ENCODE measurements at places on chromosomes 7 and 10. TPM values are rescaled to one million over a fixed set of nuclear protein-coding genes. Genes with fewer than 3 reads are reported as not detected.

DNA sequence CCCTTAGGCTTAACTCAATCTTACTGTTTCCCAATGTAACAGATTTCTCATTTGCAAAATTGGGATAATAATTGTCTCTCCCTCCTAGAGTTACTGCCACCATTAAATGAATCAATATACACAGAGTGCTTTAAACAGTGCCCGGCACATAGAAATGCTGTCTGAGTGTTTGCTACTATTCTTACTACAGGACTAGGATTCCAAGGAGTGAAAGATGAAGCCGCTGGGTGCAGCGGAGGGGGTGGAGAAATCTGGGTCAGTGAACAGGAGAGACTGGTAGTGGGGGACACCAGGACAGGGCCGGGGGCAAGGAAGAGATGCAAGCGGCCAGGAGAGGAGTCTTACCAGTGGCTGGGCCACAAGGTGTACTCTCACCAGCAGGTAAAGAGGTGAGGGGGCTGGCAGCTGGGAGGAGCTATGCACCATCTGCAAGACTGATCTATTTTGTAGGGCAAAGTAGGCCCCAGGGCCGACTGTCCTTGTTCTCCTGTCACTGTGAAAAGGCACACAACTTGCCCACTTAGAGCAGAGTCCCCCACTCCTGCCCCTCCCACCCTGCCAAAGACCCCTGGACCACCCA is 18.5 kb upstream of the PRRT4 start:
- no peak overlapping the region for H3K4me3 ChIP-seq
- H3K27me3 ChIP-seq, result no peaks in the 10 kb centered on the region
- no peak overlapping the region for H3K27ac ChIP-seq
- no peak for DNase-seq
- H3K4me1 ChIP-seq, result no peaks in the 10 kb centered on the region
- H3K36me3 ChIP-seq, result no peaks in the 10 kb centered on the region

GRCh38 chr7:26369593-26369992 is 77.9 kb downstream of the SNX10 start:
- no peaks in the 10 kb centered on the region for H3K36me3 ChIP-seq
- peak; percentile 85 for DNase-seq
- H3K27me3 ChIP-seq, result peaks cover 20% of the 10 kb centered on the region
- H3K4me1 ChIP-seq, result no peaks in the 10 kb centered on the region
- H3K4me3 ChIP-seq, result no peak overlapping the region

DNA sequence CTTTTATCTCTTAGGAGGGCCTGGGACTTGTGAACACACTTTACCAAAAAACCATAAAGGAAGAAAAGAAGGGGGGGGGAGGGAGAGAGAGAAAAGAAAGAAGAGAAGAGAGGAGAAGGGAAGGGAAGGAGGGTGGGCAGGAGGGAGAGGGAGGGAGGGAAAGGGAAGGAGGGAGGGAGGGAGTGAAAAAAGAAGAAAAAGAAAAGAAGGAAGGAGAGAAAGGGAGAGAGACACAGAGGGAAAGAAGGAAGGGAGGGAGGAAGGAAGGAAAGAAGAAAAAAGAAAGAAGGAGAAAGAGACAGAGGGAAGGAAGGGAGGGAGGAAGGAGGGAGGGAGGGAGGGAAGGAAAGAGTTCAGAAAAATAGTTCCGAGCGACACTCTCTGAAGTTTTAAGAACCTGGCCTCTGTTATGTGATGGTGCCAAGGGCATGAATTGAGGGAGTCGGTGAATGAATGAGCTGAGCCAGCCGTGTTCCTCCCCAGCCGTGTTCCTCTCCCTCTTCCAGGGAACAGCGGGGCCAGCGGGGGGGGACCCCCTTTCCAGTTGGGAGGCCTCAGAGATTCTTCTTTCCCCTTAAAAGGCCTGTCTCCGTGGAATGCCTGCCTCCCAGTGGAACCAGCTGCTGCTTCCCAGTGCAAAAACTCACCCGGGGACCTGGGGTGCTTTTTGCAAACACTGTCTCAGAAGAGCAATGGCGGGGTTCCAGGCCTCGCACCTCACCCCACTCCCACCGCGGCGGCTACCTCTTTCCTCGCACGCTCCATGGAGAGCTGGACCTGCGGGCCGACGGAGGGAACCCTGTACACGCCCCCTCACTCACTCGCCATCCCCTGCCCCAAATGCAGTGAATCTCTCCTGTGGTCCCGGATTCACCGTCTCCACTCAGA is 84.1 kb downstream of the FOXL3 start:
- H3K27ac ChIP-seq, result no peak overlapping the region
- H3K4me1 ChIP-seq, result peaks cover 26% of the 10 kb centered on the region
- no peaks in the 10 kb centered on the region for H3K36me3 ChIP-seq
- DNase-seq, result peak; percentile 23

DNA sequence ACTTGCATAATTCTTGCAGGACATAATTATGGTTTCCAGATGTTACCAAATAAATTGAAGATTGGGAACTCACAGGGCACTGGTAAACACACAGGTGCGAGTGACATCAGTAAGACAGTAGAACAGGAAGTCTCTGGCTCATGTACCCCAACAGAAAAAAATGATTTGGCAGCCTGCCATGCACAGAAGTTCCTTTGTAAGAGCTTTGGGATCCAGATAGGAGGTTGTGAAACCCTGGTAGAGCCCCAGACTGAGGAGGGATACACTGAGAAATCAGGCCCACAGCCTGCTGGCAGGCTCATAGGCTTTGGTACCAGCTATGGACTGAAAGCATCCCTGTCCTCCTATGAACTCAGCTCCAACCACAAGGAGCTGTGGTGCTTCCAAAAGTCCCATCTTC is 118.0 kb downstream of the COBL start:
- H3K36me3 ChIP-seq, result no peaks in the 10 kb centered on the region
- H3K27me3 ChIP-seq, result no peaks in the 10 kb centered on the region
- H3K4me1 ChIP-seq, result no peaks in the 10 kb centered on the region
- H3K4me3 ChIP-seq, result no peak overlapping the region

DNA sequence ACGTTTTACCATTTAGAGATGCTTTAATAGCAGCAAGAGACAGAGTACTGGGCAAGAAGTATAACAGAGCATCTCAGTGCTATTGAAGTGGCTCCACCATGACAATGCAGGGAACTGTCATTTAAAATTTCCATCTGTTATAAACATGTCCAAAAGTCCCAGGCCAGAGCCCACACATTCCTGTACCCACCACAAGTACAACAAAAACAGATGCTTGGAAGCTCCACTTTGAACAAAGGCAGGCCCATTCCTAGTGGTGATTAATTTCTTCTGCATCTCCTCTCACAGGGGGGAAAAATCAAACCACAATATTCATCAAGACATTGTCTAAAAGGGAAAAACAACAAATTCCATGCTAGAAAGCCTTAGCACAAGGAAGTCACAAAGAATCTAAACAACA is 627.9 kb downstream of the PARD3 start:
- H3K4me1 ChIP-seq, result peaks cover 2% of the 10 kb centered on the region
- H3K27me3 ChIP-seq, result no peaks in the 10 kb centered on the region
- H3K27ac ChIP-seq, result no peak overlapping the region

DNA sequence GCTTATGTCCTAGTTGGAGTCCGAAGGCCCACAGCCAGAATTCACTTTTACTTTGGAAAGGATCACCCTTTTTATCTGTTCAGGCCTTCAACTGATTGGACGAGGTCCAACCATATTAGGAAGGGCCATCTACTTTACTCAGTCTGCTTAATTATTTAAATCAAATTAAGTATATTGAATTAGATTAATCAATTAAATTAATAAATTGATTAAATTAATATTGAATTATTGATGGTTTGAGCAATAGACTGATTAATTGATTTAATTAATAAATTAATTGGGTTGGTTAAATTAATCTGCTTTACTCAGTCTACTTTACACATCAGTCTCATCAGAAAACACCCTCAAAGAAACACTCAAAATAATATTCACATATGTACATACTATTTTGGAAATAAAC is 816.9 kb upstream of the POT1 start:
- no peaks in the 10 kb centered on the region for H3K4me1 ChIP-seq
- no peaks in the 10 kb centered on the region for H3K36me3 ChIP-seq
- DNase-seq, result no peak
- H3K27ac ChIP-seq, result no peak overlapping the region

GRCh38 chr7:22116451-22117030 is 170.8 kb upstream of the CDCA7L start:
- peak overlapping the region; percentile 32 for H3K27ac ChIP-seq

DNA sequence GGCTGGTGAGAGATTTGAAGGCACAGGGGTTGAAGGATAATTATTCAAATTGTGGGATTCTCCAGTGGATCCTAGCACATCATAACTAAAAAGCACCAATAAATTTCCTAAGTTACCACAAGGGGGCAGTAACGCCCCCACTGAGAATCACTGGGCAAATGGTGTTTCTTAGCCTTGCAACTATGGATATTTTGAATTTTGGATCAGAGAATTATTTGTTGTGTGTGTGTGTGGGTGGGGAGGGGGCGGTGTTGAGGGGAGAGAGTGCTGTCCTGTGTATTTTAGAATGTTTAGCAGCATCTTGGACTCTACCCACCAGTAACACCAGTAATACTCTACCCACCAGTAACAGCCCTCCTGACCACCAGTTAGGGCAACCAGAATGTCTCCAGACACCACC is 63.3 kb upstream of the PRKG1 start:
- no peaks in the 10 kb centered on the region for H3K4me1 ChIP-seq
- no peaks in the 10 kb centered on the region for H3K36me3 ChIP-seq
- H3K27me3 ChIP-seq, result no peaks in the 10 kb centered on the region
- H3K27ac ChIP-seq, result no peak overlapping the region

DNA sequence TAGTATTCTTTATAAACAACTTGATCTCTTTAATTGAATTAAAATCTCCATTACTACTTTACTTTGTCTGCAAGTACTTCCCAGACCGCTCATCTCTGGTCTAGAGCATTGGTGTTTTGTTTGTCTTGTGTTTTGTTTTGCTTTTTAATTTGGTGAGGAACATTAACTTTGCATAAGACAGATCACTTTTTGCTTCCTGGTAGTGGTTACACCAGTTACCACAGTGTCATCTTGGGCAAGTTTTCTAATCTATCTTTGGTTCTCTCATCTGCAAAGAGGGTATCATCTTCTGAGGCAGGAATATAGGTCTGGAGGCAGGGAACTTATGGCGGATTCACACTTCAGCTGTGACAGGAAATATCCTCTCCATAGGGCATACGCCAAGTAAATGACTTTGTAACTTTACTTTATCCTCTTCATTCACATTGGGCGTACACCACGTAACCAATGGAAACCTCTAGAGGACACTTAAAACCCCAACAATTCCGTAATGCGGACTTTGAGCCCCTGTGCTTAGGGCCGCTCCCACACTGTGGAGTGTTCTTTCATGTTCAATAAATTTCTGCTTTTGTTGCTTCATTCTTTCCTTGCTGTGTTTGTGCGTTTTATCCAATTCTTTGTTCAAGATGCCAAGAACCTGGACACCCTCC is 83.2 kb upstream of the JAZF1 start:
- H3K27ac ChIP-seq, result no peak overlapping the region
- H3K4me1 ChIP-seq, result no peaks in the 10 kb centered on the region
- no peak overlapping the region for H3K4me3 ChIP-seq
- no peak for DNase-seq
- no peaks in the 10 kb centered on the region for H3K36me3 ChIP-seq

LLCFC1 gene
- not detected for total RNA-seq

GRCh38 chr7:147833557-147833956 is 757.0 kb upstream of the C7orf33 start:
- no peaks in the 10 kb centered on the region for H3K27me3 ChIP-seq
- no peak overlapping the region for H3K27ac ChIP-seq
- no peak for DNase-seq
- no peaks in the 10 kb centered on the region for H3K4me1 ChIP-seq
- no peak overlapping the region for H3K4me3 ChIP-seq

TEX36 gene
- total RNA-seq, result not detected

DNA sequence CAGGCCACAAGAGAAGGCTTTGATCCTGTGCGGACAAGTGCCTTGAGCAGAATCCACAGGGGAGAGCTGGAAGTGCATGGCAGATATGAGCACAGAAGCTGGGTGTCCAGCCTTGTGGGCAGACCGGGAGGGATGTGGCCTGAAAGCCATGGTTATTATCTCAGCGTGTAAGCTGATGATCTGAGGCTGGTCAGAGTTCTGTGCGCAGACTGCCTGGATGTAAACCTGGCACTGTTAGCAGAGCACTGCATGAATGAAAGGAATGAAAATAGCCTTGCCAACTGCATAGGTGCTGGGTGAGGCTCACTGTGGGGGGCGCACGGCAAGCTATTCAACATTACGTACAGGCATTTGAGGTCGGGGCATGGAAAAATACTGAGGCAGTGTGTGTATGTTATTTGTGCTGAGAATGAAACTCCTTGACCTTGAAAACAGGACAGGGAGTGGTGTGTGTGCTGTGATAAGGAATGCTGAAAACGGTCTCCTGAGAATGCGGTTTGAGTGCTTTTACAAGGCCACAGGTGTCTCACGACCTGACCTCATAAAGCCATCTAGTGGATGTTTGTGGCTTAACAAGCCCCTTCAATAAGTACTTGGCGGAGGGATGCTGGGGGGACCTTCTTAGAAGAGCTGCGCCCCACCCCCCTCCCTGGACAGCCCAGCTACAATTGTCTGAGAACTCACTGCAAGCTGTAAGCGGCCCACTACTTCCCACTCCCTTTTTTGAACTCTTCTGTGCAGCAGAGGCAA is 18.7 kb downstream of the AKR1C1 start:
- H3K4me1 ChIP-seq, result peaks cover 3% of the 10 kb centered on the region
- H3K4me3 ChIP-seq, result no peak overlapping the region
- peak overlapping the region; percentile 81 for H3K27ac ChIP-seq
- no peaks in the 10 kb centered on the region for H3K27me3 ChIP-seq
- DNase-seq, result peak; percentile 60

TMEM270 gene
- total RNA-seq, result not detected

DNA sequence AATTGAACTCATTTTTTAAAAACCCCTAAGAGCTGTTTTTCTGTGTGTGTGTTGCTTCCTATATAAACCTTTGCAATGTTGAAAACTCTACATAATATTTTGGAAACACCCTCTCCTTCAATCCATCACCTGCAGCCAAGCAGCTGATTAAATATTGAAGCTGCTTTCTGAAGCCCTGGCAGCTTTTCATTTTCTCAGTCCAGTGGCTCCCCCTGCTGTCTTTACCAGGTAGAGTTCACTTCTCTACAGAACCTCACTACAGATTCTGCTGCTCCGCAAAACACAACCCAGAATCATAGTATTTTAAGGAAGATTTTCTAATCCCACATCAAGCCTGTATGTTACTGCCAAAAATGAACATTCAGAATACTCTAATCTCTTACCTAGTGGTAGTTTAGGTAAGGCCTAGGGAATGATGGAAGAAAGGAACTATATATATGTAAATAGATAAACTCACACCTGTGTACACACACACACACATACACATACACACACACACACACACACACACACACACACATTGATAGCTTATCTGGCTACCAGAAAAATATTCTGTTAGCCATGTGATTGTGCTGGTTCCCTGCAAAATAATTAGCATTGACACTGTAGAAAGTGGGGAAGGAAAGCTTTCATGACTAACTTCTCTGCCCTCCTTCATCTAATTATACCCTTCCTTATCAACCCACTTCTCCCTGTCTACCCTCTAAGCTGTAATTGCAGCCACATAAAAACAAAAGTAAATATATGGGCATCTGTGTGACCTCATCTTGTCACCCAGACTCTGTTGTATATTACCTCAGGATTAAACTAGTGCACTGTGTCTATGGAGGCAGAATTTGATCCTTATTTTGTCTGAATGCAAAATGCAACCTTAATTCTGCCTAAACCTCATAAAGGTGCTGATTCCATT is 229.5 kb upstream of the FZD1 start:
- H3K4me3 ChIP-seq, result no peak overlapping the region
- DNase-seq, result peak; percentile 76
- H3K27ac ChIP-seq, result no peak overlapping the region
- no peaks in the 10 kb centered on the region for H3K36me3 ChIP-seq
- no peaks in the 10 kb centered on the region for H3K4me1 ChIP-seq

All from lung (tissue), 17 donors.